ENCODE measurements at places on chromosomes 5 and 9. TPM values are rescaled to one million over a fixed set of nuclear protein-coding genes. Genes with fewer than 3 reads are reported as not detected.

Gene MARVELD2
- total RNA-seq, result 0.25 TPM

Gene SLC34A1
- total RNA-seq, result not detected

Gene C9
- total RNA-seq, result not detected

Gene CER1
- not detected for total RNA-seq

Gene SLC23A1
- total RNA-seq, result 0.10 TPM

Gene MEIKIN
- not detected for total RNA-seq

DNA sequence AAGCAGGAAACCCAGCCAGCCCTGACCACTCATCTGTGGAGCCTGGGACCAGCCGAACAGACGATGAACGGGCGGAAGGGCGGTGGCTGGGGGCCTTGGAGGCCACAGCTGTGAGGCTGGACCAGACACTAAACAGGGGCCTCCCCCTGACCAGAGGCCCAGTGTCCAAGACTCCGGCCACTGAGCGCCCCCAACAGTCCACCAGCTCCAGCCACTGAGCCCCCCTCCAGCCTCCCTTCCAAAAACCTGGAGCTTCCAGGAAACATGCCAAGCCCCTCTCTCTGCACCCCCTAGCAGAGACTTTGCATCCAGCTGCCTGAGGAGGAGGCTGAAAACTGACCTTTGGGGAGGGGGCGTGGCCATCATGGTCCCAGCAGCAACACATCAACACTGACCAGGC is 23.2 kb downstream of the CNTFR start:
- DNase-seq, result no peak
- H3K4me3 ChIP-seq, result no peak overlapping the region
- H3K36me3 ChIP-seq, result no peaks in the 10 kb centered on the region
- H3K27me3 ChIP-seq, result no peaks in the 10 kb centered on the region

GRCh38 chr5:129382921-129383672 is 77.0 kb upstream of the ADAMTS19 start:
- no peaks in the 10 kb centered on the region for H3K36me3 ChIP-seq
- no peaks in the 10 kb centered on the region for H3K27me3 ChIP-seq

DNA sequence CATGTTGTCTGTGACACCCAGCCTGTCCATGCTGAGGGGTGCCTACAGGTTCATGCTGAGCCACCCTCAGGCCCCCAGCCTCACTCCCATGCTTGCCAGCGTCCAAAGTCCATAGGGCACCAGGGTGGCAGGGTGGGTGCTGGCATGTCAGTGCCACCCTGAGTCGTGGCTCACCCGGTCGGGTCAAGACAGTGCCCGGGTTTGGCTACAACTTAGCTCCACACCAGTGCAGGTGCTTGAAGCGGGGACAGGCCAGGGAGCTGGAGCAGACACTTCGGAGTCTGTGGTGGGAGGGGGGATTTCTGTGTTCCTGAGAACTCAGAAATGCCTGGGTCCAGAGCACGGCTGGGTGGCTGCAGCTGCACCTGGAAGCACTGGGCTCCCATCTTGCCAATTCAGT is 579.2 kb upstream of the FAM174A start:
- H3K4me1 ChIP-seq, result no peaks in the 10 kb centered on the region
- peak; percentile 9 for DNase-seq
- no peaks in the 10 kb centered on the region for H3K36me3 ChIP-seq
- no peak overlapping the region for H3K27ac ChIP-seq
- no peak overlapping the region for H3K4me3 ChIP-seq

DNA sequence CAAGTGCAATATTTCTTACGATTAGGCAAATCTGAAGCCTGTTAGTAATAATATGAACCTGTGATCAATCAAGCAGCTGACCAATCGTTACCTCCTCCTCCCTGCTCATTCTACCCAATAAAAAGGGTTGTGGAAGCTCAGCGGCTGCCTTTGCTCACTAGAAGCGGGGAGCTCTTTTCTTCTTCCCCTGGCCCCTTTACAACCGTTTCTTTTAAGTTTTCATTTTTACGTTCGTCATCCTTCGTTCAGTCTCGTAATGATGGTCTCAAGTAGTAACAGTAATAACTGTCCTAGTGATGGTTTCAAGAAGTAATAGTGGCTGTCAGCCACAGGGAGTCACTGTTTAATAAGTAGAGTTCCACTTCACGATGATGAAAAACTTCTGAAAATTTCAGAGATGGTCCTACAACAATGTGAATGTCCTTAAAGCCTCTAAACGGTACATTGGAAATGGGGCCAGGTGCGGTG is 6.2 kb downstream of the UGT3A2 start:
- H3K4me3 ChIP-seq, result no peak overlapping the region
- no peaks in the 10 kb centered on the region for H3K36me3 ChIP-seq
- no peaks in the 10 kb centered on the region for H3K4me1 ChIP-seq
- no peak overlapping the region for H3K27ac ChIP-seq
- no peaks in the 10 kb centered on the region for H3K27me3 ChIP-seq

DNA sequence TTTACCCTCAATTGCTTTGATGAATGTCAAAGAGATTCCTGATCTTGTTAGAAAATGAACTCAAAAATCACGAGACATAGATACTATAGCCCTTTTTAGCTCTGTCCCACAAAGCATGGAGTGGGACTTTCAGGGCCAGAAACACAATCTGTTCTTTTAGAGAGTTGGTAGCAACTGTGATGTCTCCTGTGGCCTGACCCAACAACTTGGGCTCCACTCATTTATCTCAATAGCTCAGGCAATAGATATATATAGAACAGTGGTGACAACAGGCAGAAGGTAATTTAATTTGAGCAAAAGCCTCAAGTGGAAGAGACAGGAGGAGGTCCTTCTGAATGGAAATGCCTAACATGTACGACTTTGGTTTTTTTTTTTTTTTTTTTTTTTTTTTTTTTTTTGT is 25.2 kb downstream of the TLR4 start:
- H3K4me3 ChIP-seq, result no peak overlapping the region
- H3K27me3 ChIP-seq, result no peaks in the 10 kb centered on the region

DNA sequence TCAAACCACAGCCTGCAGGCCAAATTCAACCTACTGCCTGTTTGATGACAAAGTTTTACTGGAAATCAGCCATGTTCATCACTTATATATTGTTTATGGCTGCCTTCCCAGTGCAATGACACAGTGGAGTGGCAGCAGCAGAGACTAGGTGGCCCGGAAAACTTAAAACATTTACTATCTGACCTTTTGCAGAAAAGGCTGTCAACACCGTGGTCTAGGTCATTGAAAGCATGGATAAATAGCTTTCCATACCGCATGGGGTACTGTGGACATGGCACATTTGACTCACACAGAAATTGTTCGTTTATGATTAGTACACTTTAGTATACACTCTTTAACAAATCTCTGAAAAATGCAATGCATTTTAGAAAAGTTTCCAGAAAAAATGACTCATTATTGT is 298.3 kb upstream of the EFNA5 start:
- H3K4me1 ChIP-seq, result no peaks in the 10 kb centered on the region
- DNase-seq, result no peak
- H3K36me3 ChIP-seq, result no peaks in the 10 kb centered on the region
- no peaks in the 10 kb centered on the region for H3K27me3 ChIP-seq

DNA sequence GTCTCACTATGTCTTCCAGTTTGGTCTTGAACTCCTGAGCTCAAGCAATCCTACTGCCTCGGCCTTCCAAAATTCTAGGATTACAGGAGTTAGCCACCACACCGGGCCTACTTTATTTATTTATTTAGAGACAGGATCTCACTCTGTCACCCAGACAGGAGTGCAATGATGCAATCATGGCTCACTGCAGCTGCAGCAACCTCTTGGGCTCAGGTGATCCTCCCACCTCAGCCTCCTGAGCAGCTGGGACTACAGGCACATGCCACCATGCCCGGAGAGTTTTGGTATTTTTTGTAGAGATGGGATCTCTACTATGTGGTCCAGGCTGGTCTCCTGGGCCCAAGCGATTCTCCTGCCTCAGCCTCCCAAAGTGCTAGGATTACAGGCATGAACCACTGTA is 32.8 kb downstream of the PHAX start:
- H3K4me3 ChIP-seq, result no peak overlapping the region
- H3K36me3 ChIP-seq, result no peaks in the 10 kb centered on the region
- H3K4me1 ChIP-seq, result no peaks in the 10 kb centered on the region

DNA sequence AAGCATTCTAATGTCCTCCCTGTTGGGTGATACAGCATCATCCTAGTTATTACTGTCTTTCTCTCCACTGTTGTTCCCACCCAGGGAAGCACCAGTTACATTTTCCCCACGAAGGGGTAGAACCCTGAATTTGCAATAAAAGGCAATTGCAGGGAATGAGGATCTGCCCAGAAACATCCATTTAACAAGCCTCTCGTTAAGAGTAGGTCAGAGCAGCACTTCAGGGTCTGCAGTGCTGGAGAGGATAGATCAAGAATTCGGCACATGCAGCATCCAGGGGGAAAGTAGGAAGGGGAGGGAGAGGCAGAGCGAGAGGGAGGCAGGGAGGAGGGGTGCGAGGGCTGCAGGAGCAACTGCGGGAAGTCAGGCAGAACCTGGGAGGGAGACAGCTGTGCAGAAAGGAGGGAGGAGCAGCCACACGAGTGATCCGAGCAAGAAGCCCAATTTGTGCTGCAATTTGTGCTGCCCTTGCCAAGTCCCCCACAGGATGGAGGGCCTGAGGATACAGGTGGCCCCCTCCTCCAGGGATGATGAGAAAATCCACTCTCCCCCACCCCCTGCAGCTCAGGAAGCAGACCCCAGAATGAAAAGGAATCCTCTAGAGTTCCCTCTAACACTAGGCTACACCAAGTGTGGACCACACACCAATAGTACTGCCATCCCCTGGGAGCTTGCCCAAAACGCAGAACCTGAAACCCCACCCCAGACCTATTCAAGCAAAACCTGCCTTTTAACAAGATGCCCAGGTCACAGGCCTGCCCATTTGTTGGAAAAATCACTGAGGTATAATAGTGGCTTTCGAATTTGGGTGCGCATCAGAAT is 62.2 kb downstream of the EPB41L4B start:
- no peaks in the 10 kb centered on the region for H3K36me3 ChIP-seq
- no peaks in the 10 kb centered on the region for H3K27me3 ChIP-seq
- no peak overlapping the region for H3K4me3 ChIP-seq
- H3K27ac ChIP-seq, result no peak overlapping the region
- peak; percentile 44 for DNase-seq
- H3K4me1 ChIP-seq, result peaks cover 4% of the 10 kb centered on the region

GRCh38 chr5:132462333-132462732 is 28.2 kb downstream of the IRF1 start:
- H3K27ac ChIP-seq, result no peak overlapping the region
- H3K36me3 ChIP-seq, result no peaks in the 10 kb centered on the region
- H3K27me3 ChIP-seq, result no peaks in the 10 kb centered on the region
- no peak overlapping the region for H3K4me3 ChIP-seq
- H3K4me1 ChIP-seq, result peaks cover 25% of the 10 kb centered on the region

DNA sequence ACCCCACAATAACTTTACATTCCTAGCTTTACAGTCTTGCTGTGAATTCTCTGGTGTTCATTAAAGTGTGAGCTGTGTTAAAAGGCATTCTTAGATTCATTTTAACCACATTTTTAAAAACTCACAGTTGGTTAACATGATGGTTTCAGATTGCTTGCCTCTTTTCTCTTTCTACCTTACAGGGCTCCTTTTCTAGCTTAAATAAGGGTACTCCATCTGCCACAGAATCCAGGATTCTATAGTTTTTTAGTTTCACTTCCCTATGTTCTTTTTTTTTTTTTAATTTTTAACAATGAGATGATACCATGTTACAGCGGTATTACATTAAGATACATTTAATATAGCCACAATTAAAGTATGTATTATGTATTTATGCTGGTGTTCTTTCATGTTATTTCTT is 3.9 kb upstream of the FBXO4 start:
- H3K27ac ChIP-seq, result no peak overlapping the region
- DNase-seq, result no peak
- H3K27me3 ChIP-seq, result no peaks in the 10 kb centered on the region

DNA sequence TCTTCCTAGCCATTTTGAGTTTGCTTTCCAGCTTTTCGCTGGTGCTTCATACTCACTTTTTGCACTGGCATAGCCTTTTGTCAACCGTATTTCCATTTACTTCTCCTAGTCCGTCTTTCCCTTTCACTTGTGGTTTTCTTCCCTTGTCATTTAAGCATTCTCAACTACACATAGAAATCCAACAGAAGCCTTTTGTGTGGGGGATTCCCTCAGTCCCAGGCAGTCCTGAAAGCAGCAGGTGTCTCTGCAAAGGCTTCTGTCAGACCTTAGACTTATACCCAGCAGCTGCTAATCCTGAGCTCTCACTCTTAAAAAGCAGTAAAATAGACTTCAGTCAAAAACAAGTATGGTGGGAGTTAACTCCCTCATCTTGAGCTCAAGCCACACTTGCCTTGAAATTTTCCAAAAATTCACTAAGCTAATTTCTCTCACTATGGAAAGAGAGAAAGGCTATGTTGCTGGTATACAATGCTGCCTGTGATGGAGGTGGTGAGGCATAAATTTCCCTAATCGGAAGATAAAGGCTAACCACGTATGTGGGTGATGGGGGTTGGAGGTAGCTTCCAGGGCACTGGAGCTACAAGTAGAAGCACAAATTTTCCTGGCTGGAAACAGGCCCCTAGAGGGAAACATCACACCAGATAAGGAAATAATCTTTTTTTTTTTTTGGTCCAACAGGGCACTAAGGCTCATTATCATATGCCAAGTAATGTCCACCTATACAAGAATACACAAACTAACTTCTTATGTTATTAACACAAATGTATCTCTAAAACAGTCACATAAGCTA is 34.8 kb upstream of the IFNK start:
- H3K27ac ChIP-seq, result no peak overlapping the region
- no peak for DNase-seq
- no peak overlapping the region for H3K4me3 ChIP-seq
- H3K36me3 ChIP-seq, result no peaks in the 10 kb centered on the region
- H3K27me3 ChIP-seq, result no peaks in the 10 kb centered on the region

GRCh38 chr5:575636-576035 is 36.5 kb upstream of the CEP72 start:
- no peak overlapping the region for H3K4me3 ChIP-seq
- H3K27ac ChIP-seq, result no peak overlapping the region
- H3K27me3 ChIP-seq, result no peaks in the 10 kb centered on the region
- H3K4me1 ChIP-seq, result no peaks in the 10 kb centered on the region
- H3K36me3 ChIP-seq, result no peaks in the 10 kb centered on the region
- no peak for DNase-seq

DNA sequence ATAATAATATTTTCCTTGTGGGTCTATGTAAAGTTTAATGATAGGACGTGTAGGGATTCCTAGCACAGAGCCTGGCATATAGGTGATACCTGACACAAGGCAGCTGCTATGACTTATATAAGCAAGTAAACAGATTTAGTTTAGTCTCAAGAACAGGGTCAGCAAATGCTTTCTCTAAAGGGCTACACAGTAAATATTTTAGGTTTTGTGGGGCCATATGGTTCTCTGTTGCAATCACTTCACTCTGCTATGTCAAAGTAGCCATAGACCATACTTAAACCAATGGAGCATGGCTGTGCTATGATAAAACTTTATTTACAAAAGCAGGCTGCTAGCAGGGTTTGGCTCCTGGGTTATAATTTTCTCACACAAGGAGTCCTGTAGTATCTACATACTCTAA is 204.8 kb upstream of the KLF4 start:
- H3K36me3 ChIP-seq, result no peaks in the 10 kb centered on the region
- H3K4me3 ChIP-seq, result no peak overlapping the region
- no peak for DNase-seq

DNA sequence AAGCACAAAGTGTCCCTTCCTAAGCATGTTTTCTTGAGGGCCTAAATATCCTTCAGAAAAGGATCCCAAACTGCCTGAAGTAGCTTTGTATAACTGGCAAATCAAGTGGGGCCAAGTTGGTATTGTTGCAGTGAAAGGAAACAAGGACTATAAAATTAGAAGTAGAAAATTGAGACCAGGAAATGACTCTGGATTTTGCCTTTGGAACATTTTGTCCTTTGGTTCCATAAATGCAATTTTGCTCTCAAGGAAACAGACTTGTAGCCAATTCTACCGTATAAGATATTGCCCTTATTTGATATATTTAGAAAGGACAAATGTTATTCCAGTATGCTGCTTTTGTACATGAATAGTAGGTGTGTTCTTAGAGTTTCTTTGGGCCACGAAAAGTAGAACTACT is 34.4 kb downstream of the RABGAP1 start:
- no peaks in the 10 kb centered on the region for H3K36me3 ChIP-seq
- H3K27ac ChIP-seq, result no peak overlapping the region
- peaks cover 3% of the 10 kb centered on the region for H3K4me1 ChIP-seq
- DNase-seq, result no peak
- H3K4me3 ChIP-seq, result no peak overlapping the region
